ENCODE measurements at places on chromosomes 1 and 21.

GRCh38 chr21:31898933-31899630 is 26.3 kb downstream of the HUNK start:
- DNase-seq = no peak

DNA sequence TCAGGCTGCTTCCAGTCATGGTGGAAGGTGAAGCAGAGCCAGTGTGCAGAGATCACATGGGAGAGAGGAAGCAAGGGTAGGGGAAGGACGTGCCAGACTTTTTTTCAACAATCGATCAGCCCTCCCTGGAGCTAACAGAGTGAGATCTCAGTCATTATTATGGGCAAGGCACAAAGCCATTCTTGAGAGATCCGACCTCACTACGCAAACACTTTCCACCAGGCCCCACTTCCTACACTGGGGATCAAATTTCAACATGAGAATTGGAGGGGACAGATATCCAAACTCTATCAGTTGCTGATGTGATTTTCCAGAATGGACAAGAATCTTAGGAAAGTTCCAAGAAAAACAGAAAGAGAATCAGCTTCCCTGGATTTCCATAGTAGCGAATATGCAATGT is 60.5 kb downstream of the BACE2 start:
- no peak for DNase-seq

GRCh38 chr1:91501971-91502671 is 1.5 kb downstream of the CDC7 start:
- no peak for DNase-seq

DNA sequence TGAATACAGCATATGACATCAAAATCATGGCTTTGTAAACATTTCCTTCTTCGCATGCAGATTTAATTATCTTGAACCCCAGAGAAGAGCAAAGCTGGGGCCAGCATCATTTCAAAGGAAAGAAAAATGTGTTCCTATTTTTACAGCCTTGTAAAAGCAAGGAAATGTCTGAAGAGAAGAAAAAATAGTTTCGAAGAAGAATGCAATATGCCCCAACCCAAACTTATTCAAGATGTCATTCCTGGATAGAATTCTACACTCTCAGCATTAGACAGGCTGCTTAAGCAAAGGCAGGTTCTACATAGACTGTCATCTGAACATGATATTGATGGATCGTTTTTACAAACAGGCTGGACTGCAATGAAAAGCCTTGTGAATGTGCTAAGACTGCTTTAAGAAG is 900.8 kb downstream of the TTLL7 start:
- no peak for DNase-seq

DNA sequence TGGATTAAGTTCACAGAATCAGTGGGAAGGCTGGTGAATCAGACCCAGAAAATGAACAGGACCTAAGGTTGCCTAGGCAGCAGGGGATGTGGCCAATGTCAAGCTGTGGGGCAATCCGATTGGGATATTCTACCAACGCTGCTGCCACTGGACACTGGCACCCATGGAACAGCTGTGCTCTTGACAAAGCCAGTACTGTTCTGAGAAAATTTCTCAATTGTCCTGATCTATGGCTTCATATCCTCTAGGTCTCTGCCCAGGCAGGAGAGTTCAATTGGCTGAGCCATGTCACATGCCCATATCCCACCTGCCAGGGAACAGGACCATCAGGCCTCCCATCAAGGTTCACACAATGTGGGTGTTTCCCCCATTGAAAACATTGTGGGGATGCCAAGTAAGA is 6.2 kb downstream of the TACSTD2 start:
- peak; percentile 51 for DNase-seq

- no peak for DNase-seq
These were observed 66.7 kb downstream of the GPATCH2 start for GRCh38 chr1:217564207-217564606.

Data from SJCRH30 (cell line).